Esophagus muscularis mucosa (tissue), 4 donors: ENCODE measurements at places on chromosomes 5 and 9.

GRCh38 chr9:81685763-81686613 is 3.4 kb downstream of the TLE1 start:
- no peak for DNase-seq

DNA sequence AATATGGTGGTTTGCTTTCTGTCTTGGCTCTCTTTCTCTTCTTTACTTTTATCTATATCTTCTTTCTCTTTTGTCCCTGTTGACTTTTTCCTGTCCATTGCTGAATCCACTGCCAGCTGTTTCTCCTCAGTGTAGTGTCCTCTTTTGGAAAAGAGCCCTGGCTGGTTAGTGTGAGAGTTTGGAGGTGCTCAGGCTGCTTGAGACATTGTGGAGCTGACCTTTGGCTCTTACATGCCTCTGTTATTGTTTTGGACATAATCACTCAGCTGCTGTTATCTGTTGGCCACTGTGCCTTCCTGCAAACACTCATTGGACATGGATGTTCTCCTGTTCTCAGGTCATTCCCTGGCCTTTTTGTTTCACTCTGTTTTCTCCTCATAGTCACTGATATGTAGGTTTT is 295.4 kb upstream of the RIOK2 start:
- no peak for DNase-seq

DNA sequence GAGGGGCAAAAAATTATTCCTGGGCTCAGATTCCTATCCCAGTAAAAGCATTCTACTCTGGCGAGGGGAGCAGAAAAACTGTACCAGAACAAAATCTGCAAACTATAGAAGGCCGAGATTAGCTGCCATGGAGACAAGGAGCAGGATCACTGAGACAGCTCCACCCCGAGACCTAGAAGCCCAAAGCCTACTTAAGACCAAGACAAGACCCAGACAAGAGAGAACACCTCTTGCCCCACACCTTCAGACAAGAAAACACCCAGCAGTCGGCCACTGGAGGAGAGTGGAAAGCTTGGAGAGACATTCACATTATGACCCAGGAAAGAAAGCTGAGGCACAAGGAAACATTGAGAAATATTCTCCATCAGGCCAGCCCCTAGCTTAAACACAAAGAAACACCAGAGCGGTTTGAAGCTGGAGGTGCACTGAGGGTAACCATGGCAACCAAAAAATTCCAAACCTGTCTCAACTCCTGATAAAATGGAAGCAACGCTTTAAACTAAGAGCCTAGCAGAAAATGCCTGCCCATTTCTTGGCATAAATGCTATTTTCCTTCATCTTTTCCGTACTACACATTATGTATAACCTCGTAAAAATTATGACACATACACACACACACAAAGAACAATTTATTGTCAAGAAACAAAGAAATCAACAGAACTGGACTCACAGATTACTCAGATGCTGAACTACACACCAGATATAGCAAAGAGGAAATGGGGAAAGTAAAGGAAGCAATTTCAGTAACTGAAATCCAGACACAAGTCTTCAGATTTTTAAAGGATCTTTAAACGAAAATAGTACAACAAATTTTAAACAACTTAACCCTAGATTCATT is 53.8 kb upstream of the FTMT start:
- no peak for DNase-seq

GRCh38 chr5:38789777-38790176 is 56.0 kb upstream of the OSMR start:
- no peak for DNase-seq

DNA sequence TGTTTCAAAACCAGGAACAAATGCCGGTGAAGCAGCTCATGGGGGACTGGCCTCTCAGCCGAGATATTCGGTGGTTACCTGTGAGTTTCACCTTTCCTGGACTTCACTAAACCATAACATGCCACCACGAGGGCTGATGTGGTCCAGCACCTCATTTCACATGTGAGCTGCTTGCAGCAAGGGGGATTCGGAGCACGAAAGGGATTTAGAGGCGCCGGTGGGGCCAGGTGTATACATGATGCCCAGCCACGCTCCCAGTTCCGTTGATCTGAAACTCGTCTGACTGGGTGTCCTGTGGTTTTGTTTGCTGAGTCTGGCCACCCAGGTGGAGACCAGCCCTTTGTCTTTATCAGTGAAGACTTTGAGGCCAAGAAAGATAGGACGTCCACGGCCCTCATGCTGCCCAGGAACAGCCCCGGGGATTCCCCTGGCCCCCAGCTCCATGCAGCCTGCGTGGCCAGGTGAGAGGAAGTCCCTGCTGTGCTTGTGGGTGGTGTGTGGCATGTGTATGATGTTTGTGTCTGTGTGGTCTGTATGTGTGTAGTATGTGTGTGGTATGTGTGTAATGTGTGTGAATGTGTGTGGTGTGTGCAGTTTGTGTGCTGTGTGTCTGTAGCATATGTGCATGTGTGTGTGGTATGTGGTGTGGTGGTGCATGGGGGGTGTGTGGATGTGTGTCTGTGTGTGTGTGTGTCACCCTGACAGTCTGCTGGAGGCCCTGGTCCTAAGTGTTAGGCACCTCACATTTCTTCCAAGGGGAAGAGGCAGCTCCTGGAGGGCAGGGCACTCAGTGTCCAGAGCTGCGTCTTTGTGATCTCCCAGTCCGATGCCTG is 23.4 kb downstream of the PHF2 start:
- no peak for DNase-seq
